HS-27A (cell line): ENCODE measurements at places on chromosomes 11 and 22.

GRCh38 chr11:93501856-93502255 lies 41.3 kb downstream of the SMCO4 start:
- no peak for DNase-seq

- DNase-seq = no peak
These were observed 3.6 kb upstream of the TBC1D22A start for GRCh38 chr22:46758867-46759290.

DNA sequence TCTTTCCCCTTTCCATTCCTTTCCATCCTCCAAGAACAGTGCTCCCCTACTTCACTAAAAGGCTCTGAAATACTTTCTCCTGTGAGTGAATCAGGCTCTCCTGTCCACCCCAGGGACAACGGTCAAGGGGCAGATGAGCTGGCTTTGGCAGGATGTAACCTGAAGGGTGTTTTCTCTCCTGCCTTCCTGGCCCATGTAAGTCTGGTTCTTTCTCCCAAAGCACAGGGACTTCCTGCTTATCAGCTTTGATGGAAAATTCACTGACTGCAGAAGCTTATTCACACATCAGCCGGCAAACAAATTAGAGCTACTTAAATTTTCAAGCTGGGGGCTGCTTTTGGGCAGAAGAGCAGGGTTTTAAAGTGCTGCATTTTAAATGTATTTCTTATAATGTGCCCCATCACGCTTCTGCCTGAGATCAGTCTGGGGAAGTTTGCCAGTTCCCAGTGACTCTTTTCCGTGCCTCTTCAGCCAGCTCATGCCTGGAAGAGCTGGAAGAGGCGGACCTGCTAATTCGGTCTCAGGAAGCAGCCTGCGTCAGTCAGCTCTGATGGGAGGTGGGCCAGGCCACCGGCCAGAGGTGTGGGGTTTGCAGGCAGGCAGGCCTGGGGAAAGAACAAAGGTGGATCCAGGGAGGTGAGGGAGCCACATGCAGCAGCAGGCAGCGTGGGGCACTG lies 140.4 kb upstream of the TBCEL start:
- no peak for DNase-seq

DNA sequence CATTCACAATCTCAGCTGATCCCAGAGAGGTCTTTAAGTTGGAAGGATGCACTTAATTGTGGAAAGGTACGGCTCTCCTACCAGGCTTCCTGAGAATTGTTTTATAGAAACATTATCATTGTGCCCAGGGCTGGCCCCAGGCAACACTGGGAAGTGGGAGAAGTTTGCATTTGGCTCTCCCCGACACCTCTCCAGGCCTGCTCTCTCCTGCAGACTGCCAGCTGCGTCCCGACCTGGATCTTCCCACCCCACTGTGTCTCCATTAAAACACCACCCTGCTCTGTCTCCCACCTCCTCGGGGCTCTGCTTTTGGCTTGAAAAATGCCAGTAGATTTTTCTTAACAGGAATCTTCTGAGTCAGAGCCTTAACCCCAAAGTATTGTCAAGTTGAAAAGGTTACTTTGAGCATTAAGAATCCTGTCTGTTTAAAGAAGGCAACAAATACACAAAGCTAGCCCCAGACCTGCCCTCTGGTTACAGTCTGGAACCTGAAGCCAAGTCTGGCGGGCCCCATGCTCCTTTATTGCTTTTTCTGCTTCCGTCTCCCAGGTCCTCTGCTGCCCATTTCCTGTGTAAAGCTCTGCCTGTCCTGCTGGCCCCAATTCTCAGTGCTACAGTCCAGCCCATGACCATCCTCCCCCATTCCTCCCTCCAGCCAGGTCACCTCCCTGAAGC lies 530.2 kb downstream of the SOX6 start:
- DNase-seq = no peak

GRCh38 chr11:132402071-132402684 lies 1031.8 kb downstream of the NTM start:
- peak; percentile 0 for DNase-seq

DNA sequence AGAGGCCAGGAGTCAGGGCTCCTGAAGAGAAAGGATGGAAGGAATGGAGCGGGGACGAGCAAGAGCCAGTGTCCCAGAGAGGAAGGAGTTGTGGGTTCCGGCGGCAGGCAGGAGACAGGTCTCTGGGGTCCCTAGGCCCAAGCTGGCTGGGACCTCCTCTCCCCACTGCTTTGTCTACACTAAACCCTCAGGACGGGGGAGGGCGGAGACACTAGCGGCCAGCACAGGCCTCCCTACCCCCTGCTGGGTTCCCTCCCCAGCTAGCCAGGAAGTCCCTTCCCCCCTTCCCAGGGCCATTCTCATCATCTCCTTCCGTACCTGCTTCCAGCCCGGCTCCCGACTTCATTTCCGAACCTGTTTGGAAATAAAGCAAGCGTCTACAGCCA lies 79.5 kb downstream of the ST3GAL4 start:
- DNase-seq = no peak

- no peak for DNase-seq
These were observed 89.1 kb downstream of the TRIM44 start for GRCh38 chr11:35751664-35752061.

- DNase-seq = no peak
These were observed 40.4 kb downstream of the BCR start for GRCh38 chr22:23220485-23221350.
